ENCODE measurements at places on chromosomes 7 and 10. TPM values are rescaled to one million over a fixed set of nuclear protein-coding genes. Genes with fewer than 3 reads are reported as not detected.

Gene CYP26A1
- total RNA-seq = 2.1 TPM

Gene CALHM1
- not detected for total RNA-seq

Gene ITPRIP
- 66.1 TPM for total RNA-seq

Gene MXI1
- 3.8 TPM for total RNA-seq

Gene CHST3
- total RNA-seq = 51.0 TPM

Gene PRTFDC1
- 17.7 TPM for total RNA-seq

Gene EVX1
- total RNA-seq = 0.13 TPM

Gene VWDE
- 0.43 TPM for total RNA-seq

Gene HECW1
- total RNA-seq = 17.2 TPM

Gene AHCYL2
- 4.9 TPM for total RNA-seq

Gene MMRN2
- total RNA-seq = 1.0 TPM

Gene GIMAP5
- total RNA-seq = not detected

Gene TUBAL3
- total RNA-seq = 0.21 TPM

Gene NOS3
- 0.51 TPM for total RNA-seq

Gene AS3MT
- 4.1 TPM for total RNA-seq

Gene CHCHD3
- 86.3 TPM for total RNA-seq

Gene PLEKHS1
- total RNA-seq = 0.07 TPM

Gene DGKB
- total RNA-seq = not detected

Gene CHAT
- total RNA-seq = not detected

Gene LBX1
- not detected for total RNA-seq

Gene FRA10AC1
- 4.6 TPM for total RNA-seq

Gene ACSM6
- total RNA-seq = not detected

Gene KCNIP2
- total RNA-seq = 0.98 TPM

Gene RASSF4
- 4.7 TPM for total RNA-seq

Gene HGF
- 0.05 TPM for total RNA-seq

Gene HTR7
- total RNA-seq = 0.24 TPM

Gene GSTO2
- total RNA-seq = 2.4 TPM

Gene PIK3AP1
- 0.55 TPM for total RNA-seq

Gene CPVL
- 0.37 TPM for total RNA-seq

Gene OR2A2
- not detected for total RNA-seq

Gene HTR5A
- not detected for total RNA-seq

Gene LAMB1
- total RNA-seq = 138 TPM

Gene AGBL3
- total RNA-seq = 0.92 TPM

Gene OR2A7
- not detected for total RNA-seq

Measured in A549 treated with Hydrocortisone at 1 μM for 4 hours (cell line).